GM04504 (cell line): ENCODE measurements at places on chromosomes 7 and 10.

DNA sequence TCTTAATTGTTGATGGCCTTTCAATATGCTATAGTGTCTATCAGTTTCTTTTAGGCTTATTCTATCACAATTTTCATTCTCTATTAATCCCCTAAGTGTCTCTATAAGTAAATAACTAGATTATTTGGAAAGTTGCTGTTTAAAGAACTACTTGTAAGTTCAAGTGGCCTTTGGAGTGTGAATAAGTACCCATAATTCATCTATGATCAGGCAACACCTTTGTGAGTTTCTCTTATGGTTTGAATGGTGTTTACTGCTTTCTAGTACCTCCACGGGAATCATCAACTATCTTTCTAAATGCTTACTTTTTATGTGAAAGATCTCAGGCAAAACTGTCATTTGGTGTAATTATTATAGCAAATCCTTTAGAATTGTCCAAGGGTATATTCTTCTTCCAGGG, 166.7 kb downstream of the POU6F2 start:
- no peak for DNase-seq

- no peak for DNase-seq
These were observed 37.2 kb downstream of the CLEC2L start for GRCh38 chr7:139560678-139561077.

DNA sequence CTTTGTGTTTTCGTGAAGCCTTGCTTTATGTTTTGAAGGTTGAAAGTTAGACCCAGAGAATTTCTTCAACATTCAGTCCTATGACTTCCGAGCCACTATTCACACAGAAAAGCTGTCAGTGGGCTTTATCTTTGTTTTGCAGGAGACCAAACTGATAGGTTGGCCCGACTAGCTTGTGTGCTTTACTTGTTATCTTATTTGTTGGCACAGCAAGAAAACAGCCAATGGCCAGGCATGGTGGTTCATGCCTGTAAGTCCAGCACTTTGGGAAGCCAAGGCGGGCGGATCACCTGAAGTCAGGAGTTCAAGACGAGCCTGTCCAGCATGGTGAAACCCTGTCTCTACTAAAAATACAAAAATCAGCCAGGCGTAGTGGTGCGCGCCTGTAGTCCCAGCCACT, 16.0 kb upstream of the GDI2 start:
- DNase-seq = no peak

DNA sequence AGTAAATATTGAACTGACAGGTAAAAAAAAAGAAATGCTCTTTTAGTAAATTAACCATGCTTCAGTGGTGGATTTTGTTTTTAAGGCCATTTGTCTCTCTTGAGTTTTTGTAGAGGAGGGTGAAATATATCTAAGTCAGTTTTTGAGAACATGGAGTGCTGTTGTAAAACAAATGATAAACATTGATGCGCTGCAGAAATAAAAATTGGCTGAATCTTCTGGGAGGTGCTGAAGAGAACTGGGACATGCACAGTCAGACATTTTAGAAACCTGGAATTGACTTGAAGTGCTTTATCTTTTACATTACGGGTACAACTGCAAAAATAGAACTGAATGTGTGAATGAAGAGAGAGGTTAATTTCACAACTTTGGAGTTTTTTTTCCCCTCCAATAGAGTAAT, 203.0 kb upstream of the HDAC9 start:
- no peak for DNase-seq

GRCh38 chr7:148173369-148173768, 417.2 kb upstream of the C7orf33 start:
- DNase-seq = no peak

- DNase-seq = no peak
These were observed 132.1 kb downstream of the EMX2 start for GRCh38 chr10:117674646-117675045.

- DNase-seq = no peak
These were observed 170.9 kb upstream of the RHEB start for GRCh38 chr7:151690606-151691005.

- no peak for DNase-seq
These were observed 59.7 kb downstream of the MACC1 start for GRCh38 chr7:20157456-20157855.

- peak; percentile 74 for DNase-seq
These were observed 89.2 kb upstream of the MKLN1 start for GRCh38 chr7:131238347-131238931.

DNA sequence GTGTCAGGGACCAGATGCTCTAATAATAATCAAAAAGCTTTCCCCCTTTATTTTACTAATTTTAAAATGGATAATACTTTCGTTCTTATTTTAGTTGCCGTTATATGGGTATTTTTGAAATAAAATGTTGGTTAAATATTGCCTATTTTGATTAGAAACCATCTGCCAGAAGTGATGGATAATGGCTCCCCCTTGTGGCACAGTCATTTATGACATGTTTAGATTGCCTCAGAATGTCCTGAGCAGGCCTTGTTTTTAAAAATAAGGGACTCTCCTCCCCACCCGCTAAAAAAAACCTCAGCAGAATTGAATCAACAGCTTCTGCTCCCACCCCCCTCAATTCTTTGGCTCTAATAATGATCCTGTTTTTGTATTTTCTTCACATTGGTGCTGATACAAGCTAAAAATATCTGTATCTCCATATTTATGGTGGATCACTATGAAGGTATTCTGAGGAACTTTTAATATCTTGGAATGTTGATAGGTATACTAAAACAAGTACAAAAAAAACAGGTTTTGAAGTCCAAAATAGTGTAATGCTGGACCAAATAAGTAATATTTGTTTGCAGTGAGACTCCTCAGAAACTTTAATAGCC, 38.8 kb downstream of the TMEM60 start:
- peak; percentile 37 for DNase-seq

- DNase-seq = no peak
These were observed 149.8 kb downstream of the DOCK4 start for GRCh38 chr7:112056409-112056808.

- DNase-seq = peak; percentile 70
These were observed 8.4 kb upstream of the LYZL2 start for GRCh38 chr10:30637881-30638467.

DNA sequence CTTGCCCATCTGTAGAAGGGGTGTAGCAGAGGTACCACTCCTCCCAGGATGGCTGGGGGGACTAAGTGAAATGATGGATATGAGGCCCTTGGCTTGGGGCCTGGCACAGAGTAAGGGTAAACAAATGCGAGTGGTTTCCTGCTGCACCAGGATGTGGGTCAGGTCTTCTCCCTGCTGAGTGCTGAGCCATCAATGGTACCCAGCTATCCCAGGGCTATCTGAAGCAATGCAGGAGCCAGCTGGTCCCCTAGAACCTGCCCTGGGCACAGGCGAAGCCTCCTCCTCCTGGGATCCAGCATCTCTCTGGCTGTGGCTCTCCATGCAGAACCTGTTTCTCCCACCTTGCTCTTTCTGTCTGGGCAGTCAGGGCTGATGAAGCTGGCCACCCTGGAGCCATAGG, 20.9 kb upstream of the GOLGA7B start:
- DNase-seq = no peak

DNA sequence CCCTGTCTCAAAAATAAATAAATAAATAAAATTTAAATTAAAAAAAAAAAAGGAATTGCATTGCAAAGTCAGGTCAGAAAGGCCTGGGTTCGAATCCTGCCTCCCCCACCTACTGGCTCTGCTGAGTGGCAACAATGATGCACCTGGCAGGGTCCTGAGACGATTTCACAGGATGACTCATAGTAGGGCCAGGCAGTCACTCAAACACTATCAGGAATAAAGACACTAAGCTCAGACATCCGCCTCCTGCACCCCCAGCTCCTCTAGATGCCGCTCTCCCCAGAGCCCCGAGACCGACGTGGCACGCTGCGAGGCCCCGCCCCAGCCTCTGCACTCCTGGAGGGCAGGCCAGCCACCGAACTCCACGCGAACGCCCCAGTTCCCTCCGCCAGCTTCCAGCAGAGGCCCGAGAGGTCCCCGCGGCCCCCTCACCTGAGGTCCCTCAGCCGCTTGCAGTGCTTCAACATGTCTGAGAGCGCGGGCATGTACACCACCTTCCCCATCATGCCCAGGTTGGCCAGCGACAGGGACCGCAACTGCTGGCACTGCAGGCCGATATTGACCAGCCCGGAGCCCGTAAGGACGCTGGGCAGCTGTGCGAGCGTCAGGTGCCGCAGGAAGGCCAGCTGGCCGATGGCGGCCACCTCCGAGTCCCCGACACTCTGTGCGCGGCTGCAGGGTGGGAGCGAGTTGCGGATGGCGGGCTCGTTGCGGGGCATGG, 76.6 kb upstream of the TNRC18 start:
- no peak for DNase-seq

DNA sequence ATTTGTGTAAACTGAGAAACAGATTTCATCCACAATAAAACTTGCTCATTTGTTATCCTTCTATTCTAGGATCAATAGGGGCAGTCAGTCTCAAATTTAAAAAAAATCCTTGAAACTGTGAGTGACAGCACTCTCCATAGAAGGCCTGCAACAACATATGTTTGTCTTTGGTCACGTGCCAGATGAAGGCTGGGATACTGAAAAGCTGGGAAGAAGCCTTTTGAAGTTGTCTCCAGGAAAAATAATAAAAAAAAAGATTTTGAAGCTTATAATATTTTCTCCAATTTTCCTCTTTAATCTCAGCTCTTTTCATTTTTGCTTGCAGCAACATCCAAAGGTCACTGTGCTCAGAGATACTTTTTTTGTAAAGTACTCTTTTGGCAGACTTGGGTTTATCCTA, 128.6 kb upstream of the SLC26A5 start:
- no peak for DNase-seq

DNA sequence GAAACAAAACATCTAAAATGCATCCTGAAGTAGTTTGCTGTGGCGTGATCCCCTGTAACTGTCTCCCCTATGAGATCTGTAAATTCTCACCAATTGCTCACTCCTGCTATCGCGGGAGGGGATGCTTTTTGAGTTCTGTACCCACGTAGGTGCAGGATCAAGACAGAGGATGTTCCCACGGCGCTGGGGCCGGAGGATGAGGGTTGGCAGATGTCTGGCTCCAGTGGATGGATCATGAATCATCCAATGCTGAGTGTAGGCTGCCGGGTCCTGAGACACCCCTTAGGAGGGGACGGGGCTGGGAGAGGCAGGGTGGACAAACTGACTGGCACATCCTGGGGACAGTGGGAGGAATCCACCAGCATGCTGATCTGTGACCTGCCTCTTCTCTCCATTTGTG, 224.4 kb downstream of the USP6NL start:
- DNase-seq = no peak

DNA sequence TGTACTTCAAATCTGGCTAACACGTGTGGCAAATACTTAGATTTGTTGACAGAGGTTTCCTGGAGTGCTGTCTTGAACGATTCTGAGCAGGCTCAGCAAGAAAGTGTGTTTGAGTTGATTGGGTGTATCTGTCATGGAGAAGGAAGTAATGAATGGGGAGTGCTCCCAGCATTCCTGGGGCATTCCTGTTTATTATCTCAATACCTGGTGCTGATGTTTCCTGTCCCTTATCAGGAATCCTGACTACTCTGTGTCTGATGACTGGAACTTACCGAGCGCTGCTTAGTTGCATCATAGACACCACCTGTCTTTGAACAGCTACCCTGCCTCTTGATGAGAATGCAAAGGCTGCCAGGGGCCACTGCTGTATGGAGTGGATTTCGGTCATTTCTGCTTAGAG, 41.0 kb upstream of the TMEM248 start:
- no peak for DNase-seq

- DNase-seq = no peak
These were observed 354.3 kb downstream of the KCNMA1 start for GRCh38 chr10:77283326-77283725.

DNA sequence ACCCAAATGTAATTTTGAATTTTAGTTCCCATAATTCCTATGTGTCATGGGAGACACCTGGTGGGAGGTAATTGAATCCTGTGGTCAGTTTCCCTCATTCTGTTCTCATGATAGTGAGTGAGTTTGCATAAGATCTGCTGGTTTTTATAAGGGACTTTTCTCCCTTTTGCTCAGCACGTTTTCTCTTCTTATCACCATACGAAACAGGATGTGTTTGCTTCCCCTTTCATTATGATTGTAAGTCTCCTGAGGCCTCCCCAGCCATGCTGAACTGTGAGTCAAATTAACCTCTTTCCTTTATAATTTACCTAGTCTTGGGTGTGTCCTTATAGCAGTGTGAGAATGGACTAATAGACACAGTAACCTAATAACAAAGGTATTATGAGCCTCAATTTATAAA, 36.1 kb upstream of the ZNF736 start:
- DNase-seq = no peak

- DNase-seq = no peak
These were observed 34.9 kb upstream of the LOXL4 start for GRCh38 chr10:98302741-98303365.

GRCh38 chr7:126720232-126720631, 532.5 kb downstream of the GRM8 start:
- DNase-seq = no peak

- DNase-seq = no peak
These were observed 8.2 kb upstream of the ERVW-1 start for GRCh38 chr7:92485974-92486373.

DNA sequence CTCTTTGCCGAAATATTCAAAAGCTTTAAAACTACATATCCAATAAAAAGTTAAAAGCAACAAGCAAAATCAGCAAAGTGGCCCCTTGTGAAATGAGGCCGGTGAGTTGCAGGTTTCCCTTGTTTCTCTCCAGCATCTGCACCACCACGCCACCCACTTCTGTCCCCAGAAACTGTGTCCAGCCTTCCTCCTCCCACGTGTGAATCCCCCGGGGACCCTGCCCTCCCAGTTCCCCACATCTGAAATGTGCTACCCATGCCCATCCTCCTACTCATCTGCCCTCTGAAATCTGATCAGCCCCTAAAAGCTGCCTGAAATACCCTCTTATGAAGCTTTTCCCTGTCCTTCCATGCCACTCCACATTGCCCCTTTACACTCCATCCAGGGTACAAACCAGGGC, 3.8 kb downstream of the ALOX5 start:
- no peak for DNase-seq

DNA sequence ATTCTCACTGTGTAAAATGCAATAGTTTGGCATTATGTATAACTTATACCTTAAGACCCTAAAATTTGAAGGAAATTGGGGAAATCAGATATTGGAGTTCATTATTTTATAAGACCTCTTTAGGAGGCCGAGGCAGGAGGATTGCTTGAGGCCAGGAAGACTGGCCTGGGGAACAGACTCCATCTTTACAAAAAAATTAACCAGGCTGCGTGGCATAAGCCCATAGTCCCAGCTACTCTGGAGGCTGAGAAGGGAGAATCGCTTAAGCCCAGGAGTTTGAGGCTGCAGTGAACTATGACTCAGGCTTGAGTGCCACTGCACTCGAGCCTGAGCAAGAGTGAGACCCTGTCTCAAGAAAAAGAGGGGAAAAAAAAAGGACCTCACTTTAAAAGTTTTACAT, 14.0 kb upstream of the PBLD start:
- DNase-seq = no peak
